ENCODE measurements at places on chromosomes 1 and 21.

- DNase-seq, result no peak
These were observed 740 bp downstream of the ZNF691 start for GRCh38 chr1:42847111-42847595.

DNA sequence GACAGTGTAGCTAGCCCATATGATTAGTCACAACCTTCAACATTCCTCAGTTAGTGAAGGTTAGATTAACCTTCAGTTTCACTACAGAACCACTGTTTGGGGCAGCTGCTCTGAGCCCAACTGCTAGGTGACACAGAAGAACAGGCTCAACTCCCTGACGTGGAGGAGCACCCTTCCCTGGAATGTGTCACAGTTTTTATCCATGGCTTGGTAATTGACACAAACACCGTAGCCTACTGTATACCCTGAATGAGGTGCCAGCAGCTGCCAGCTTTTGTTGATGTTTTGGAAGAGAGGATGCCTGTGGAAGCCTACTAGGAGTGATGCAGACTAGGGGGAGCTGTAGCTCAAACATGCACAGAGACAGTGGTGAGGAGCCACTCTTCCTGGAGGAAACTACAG lies 56.6 kb upstream of the CR2 start:
- no peak for DNase-seq

DNA sequence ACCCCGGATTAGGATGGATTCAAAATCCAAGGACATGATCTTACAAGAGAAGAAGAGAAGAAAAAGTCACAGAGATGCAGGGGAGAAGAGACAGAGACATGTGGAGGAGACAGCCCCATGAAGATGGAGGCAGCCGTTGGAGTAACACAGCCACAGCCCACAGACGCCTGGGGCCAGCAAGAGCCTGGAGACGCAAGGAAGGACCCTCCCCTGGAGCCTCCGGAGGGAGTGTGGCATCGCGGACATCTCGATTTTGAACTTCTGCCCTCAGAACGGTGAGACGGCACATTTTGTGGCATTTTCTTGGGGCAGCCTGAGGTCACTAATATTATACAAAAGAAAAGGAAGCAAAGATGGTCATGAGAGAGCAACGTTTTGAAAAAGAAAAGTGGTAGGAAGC lies 28.8 kb downstream of the ABCG1 start:
- DNase-seq, result no peak

- no peak for DNase-seq
These were observed 544.2 kb downstream of the RWDD3 start for GRCh38 chr1:95778217-95778616.

DNA sequence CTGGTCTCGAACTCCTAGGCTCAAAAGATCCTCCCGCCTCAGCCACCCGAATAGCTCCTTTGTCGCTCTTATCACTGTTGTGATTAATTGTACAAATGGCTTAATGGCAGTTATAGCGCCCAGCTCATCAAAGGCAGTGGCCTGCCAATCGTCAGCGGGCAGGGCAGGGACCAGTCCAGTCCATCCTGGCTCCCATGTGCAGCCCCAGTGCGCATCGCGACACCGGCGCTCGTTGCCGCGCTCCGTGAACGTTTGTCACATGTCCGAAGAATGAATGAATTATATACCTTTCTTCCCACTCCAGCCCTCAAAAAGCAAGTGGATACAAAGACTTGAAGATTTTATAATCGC lies 18.4 kb downstream of the MTX1 start:
- DNase-seq, result peak; percentile 36

- no peak for DNase-seq
These were observed 59.2 kb upstream of the KAZN start for GRCh38 chr1:14539309-14539708.

DNA sequence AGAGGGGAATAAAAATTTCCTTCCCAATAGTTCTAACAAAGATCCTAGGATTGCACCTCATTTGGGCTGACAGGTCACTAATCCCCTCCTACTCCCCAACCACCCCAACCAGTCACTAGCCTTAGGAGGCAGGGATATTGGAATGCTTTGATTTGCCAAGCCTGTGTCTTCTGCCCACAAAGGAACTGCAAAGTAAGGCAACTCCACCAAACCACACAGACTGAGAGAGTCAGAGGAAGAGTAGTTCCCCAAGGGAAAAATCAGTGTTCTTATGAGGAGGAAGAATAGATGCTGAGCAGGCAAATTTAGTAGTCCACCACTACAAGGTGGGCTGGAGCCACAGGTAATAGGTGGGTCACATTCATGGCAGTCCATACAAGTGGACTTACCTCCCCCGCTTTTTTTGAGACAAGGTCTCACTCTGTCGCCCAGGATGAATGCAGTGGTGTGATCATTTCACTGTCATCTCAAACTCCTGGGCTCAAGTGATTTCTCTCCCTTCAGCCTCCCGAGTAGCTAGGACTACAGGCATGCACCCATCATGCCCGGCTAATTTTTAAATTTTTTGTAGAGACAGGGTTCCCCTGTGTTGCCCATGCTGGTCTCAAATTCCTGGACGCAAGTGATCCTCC lies 3.7 kb upstream of the TMEM39B start:
- DNase-seq, result no peak

GRCh38 chr1:183218971-183219615 lies 33.0 kb downstream of the LAMC2 start:
- peak; percentile 27 for DNase-seq

DNA sequence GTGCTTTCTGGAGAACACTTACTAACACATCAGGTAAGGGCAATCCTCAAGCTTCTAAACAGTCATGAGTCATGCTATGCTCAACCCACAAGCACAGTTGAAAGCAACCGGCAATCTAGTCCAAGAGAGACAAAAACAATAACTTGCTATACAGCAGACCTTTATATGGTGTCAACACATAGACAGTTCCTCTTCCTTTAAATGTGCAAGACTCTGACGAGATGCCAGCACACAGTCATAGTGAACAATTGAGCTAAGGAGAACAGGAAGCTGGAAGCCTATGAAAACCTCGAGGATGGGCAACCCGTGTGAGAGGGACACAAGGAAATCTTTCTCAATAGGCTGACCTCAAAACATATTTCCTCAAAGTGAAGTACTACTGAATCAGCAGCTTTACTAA lies 5.3 kb downstream of the ADIPOR1 start:
- no peak for DNase-seq

- no peak for DNase-seq
These were observed at the start of gene KRTAP21-3 for GRCh38 chr21:30718239-30718909. Gene KRTAP21-3 (minus strand): TSS chr21:30718777. CDS start chr21:30718759, 18 bp downstream.

DNA sequence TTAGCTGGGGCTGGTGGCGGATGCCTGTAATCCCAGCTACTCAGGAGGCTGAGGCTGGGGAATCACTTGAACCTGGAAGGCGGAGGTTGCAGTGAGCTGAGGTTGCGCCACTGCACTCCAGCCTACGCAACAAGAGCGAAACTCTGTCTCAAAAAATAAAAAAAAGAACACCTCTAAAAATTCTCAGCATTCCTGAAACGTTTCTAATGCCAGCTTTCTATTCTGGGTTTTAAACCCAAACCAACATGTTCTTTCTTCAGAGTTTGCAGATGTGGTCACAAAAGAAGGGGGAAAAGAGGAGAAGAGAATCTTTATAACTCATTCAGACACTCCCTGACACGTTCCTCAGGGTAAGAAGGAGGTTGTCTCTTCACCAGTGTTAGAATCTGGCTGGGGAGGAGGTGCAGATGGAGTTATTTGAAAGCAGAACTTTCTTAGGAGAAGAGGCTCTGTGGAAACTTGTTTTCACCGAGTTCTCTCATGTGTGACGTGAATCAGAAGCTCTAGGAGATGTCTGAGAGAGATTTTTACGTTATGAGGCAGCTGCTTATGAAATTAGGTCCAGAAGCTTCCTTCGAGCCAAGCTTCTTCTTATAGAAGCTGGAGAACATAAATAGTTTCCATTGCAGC lies 17.8 kb upstream of the CNR2 start:
- no peak for DNase-seq

DNA sequence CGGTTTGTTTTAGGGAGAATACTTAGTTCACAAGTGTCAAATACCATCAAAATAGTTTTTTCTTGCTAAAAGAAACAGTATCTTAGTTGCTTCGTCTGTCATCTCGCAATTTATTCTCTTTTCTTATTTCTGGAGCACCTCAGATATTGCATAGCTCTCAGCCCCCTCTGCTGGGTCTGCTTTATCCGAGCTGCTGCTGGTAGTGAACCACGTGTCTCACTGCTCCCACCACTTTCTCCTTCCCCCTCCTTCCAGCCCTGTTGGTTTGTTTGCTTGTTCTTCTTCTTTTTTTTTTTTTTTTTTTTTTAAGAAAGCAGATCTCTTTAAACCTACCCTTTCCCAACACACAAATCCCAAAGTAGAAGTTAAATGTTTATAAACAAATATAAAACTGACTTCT lies 170.8 kb downstream of the EDEM3 start:
- DNase-seq, result no peak
